ENCODE measurements at places on chromosomes 7 and 10.
A peak's percentile ranks its signal among the peaks of the same experiment; 100 is the strongest.

GRCh38 chr7:97639036-97639435 is 92.8 kb upstream of the TAC1 start:
- no peak for DNase-seq

GRCh38 chr7:99828811-99829210 is 998 bp downstream of the CYP3A43 start:
- no peak for DNase-seq

DNA sequence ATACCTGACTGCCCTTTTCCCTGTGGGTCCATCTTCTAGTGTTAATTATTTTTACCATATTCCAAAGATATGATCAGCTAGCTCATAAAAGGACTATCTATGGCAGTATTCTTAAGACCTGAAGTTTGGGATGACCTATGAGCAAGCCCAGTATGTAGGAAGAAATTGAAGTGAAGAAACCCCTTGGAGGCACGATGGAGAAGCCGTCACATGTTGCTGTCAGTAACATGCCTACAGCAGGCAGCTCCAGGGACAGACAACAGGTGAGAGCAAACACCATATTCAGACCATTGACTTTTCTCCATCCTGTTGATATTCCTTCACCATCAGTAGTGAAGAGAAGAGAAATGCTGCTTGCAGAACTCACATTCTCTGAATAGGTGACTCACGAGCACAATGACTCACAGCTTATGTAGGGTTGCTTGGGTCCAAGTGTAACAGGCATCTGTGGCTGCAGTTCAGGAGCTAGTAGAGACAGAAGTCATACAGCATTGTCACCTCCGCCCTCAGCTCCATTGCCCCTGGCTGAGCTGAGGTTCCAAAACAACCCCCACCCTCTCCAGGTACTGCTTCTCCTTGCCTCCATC is 8.4 kb upstream of the LYZL2 start:
- DNase-seq, result no peak

DNA sequence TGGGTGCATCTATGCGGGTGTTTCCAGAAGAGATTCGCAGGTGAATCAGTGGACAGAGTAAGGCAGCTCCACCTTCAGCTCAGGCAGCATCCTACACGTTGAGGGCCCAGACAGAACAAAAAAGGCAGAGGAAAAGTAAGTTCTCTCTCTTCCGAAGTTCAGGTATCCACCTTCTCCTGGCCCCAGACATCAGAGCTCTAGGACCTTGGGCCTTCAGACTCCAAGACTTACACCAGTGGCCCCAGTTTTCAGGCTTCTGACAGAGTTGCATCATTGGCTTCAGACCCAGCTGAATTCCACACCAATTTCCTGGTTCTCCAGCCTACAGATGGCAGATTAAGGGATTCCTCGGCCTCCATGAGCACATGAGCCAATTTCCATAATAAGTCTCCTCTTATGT is 102.2 kb upstream of the GPR26 start:
- no peak for DNase-seq

GRCh38 chr7:74388880-74389415 is 64.8 kb upstream of the GTF2IRD1 start:
- DNase-seq, result no peak

DNA sequence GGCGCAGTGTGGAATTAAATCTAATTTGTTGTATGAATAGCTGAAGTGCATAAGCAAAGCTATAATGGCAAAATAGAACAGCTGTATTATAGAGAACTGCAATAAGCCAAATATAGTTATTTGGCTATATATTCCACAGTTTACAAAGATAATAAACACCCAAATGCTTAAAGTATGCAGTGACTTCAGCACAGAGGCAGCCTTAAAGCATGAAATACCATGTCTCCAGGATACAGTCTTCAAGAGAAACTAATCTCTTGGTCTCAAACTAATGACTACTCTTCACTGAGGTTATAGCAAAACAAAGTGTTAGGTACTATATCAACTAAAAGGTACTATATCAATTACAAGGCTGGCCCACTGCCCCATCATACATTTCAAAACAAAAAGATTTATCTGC is 48.0 kb downstream of the NT5C2 start:
- DNase-seq, result no peak

DNA sequence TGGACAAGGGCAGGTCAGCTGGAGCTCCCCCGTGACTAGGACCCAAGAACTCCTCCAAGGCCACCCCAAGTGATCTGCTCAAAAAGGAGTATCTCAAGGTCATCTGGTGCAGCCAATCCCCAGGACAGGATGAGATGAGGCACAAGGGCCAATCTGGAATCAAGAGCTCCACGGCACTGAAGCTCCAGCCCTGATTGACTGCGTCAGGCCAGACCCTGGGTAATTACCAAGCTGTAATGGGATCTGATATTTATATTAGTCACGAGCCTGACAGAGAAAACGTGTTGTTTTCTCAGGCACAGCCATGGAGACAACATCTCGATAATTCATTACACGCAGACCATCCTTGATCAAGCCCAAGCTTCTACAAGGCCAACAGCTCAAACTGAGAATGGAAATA is 4.2 kb downstream of the KCNMA1 start:
- DNase-seq, result no peak

GRCh38 chr10:85597006-85597405 is 769.6 kb downstream of the GRID1 start:
- no peak for DNase-seq

- DNase-seq, result no peak
These were observed 12.2 kb downstream of the IGF2BP3 start for GRCh38 chr7:23458044-23458443.

DNA sequence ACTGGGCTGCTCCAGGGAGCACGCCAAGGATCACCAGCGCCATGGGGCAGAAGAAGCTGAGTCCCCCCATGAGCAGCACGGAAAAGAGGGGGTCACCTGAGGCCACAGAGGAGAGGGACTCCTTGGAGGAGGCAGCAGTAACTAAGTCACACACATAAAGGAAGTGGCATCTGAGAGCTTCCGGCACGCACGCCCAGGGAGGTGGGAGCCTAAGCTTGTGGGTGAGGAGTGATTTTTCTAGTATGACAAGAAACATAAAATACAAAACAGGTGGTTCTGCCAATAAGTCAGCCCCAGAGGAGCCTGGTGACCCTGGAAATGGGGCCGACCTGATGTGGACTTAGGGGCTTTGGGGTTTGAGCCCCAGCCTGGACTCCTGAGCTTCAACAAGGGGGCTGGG is 60.8 kb downstream of the CARD11 start:
- DNase-seq, result no peak

GRCh38 chr7:143504215-143504936 is 26.7 kb downstream of the TAS2R41 start:
- no peak for DNase-seq

DNA sequence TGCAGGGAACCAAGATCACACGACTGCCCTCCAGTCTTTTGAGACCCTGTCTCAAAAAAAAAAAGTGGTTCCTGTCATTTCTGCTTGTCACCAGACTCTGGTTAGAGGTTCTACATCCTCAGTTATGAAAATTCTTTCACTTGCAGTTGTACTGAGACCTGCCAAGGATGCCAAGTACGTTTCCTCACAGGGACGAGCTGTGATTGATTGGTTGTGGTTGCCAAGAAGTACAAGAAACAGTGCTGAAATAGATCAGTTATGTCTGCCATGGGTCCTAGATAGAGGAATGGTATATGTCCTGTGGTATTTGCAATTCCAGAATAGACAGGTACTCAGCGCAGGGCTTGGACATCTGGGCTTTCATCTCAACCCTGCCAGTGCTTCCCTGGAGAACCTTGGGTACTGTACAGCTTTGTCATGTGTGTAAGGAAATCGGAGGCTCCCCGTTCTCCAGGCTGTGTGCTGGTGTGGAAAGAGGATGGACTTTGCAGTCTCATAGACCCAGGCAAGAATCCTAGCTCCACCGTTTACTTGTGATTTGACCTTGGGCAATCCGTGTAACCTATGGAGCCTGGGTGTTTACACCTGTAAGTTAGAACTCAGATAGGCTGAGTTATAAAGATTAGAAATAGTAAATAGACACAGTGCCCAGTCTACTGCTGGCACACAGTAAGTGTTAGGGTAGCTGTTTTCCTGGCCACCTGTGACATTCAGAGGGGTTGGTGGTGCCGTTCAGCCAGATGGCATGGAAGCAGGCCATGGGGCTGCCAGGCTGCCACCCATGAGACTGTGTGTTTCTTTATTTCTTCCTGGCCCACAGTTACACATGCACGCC is 53.0 kb downstream of the COL13A1 start:
- DNase-seq, result no peak

GRCh38 chr7:3259711-3260400 is 41.2 kb upstream of the SDK1 start:
- no peak for DNase-seq

GRCh38 chr7:18659746-18660145 is 164.2 kb downstream of the HDAC9 start:
- DNase-seq, result no peak

DNA sequence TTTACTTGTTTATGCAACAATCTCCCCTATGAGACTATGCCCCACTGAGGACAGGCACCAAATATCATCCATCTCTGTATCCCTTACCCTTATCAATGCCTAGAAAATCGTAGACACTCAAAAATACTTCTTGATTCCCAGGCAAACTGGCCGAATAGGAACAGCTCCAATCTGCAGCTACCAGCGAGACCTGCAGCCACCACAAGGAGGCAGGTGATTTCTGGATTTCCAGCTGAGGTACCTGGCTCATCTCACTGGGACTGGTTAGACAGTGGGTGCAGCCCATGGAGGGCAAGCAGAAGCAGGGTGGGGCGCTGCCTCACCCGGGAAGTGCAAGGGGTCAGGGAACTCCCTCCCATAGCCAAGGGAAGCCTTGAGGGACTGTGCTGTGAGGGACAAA is 10.8 kb upstream of the PPP1R3C start:
- no peak for DNase-seq

GRCh38 chr10:17228091-17229015 is at the start of gene VIM:
Gene VIM, plus strand, starts transcription at chr10:17228241. Its CDS starts 1,182 bp downstream, at chr10:17229423.
- no peak for DNase-seq

DNA sequence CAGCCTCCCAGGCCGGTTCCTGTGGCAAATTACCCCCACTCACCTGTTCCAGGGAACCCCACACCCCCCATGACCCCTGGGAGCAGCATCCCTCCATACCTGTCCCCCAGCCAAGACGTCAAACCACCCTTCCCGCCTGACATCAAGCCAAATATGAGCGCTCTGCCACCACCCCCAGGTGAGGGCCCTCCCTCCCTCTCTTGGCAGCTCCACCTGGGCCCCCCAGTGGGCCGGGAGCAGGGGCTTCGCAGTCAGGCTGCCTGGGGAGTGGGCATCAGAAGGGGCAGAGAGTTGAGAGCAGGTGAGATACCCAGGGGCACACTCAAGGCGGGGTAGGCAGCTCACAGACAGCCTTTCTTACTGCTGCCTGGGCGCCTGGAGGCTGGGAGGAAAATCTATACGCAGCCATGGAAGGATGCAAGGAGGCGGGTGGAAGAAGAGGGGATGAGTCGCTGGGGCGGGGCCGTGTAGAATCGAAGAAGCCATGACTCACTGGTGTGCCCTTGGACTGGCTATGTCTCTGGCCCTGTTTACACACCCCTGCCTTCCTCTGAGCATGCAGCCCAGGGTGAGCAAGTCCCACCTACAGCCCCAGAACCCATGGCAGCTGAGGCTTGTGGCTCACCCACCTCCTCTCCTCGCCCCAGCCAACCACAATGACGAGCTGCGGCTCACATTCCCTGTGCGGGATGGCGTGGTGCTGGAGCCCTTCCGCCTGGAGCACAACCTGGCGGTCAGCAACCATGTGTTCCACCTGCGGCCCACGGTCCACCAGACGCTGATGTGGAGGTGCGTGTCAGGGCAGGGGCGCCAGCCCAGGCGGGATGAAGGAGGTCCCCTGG is 48.6 kb upstream of the PPIF start:
- peak; percentile 5 for DNase-seq

DNA sequence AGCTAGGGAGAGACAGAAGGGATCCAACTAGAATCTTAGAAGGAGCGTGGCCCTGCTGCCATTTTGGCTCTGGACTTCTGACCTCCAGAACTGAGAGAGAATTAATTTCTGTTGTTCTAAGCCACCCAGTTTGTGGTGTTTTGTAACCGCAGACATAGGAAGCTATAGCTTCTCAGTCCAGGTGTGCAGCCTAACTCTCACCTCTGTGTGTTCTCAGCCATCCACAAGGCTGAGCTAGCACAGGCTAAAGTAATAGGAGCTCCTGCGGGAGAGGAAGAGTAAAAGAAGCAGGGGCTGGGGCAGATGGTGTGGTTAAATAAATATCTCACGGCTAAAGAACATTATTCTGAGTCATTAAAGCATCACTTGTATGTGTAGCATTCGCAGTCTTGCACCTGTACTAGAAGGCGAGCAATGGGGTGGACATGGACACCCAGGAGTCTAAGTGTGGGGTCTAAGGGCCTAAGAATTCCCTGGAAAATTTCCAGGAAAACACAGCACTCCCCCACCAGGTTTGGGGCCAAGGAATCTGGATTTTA is 94.1 kb downstream of the AOAH start:
- DNase-seq, result no peak

GRCh38 chr10:33612116-33612515 is 277.6 kb upstream of the NRP1 start:
- DNase-seq, result no peak

DNA sequence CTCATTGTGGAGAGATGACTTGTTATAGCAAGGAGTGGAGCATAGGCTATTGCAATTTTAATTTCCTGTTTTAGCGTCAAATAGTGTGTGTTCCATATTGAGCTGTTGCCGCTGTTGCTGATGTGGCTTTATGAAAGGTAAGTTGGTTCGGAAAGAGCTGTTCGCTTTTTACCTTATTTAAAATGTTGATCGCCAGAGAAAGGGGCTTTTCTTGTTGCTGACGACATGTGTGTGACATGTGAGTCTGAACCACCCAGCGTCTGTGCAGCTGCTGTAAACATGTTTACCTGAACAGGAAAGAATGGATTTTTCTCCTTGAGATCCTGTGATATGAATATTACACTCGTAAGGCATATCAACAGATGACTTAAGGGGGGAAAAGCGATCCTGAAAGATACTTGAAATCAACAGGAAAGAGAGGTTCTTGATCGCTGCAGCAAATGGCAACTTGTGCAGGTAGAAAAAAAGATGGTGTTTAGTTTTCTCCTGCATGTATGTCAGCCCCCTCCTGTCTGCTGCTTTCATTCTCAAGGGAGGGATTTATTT is 2.5 kb downstream of the ZEB1 start:
- DNase-seq, result peak; percentile 22
